Neural cell (in vitro differentiated cells): ENCODE measurements at places on chromosomes 2 and 18. TPM values are rescaled to one million over a fixed set of nuclear protein-coding genes. Genes with fewer than 3 reads are reported as not detected.

Gene KIF1A
- 63.4 and 89.2 TPM in 2 replicates for polyA plus RNA-seq

Gene SERPINB12
- polyA plus RNA-seq = not detected in 2 replicates

Gene GTF3C2
- polyA plus RNA-seq = 27.8 and 37.2 TPM in 2 replicates

Gene ACADL
- polyA plus RNA-seq = 0.14 TPM in 1 of 2 replicates, not detected in the other

Gene GIGYF2
- polyA plus RNA-seq = 39.6 and 52.6 TPM in 2 replicates

Gene PLGLB1
- polyA plus RNA-seq = 15.9 and 20.2 TPM in 2 replicates

Gene PDE11A
- polyA plus RNA-seq = 0.14 and 0.89 TPM in 2 replicates

Gene NEURL3
- polyA plus RNA-seq = 0.20 TPM in 1 of 2 replicates, not detected in the other

Gene GKN2
- not detected in 2 replicates for polyA plus RNA-seq

Gene SETBP1
- 13.7 and 19.5 TPM in 2 replicates for polyA plus RNA-seq

Gene ANKRD29
- 4.9 and 7.1 TPM in 2 replicates for polyA plus RNA-seq
